Neuronal stem cell (in vitro differentiated cells): ENCODE measurements at places on chromosomes 7 and 10.

DNA sequence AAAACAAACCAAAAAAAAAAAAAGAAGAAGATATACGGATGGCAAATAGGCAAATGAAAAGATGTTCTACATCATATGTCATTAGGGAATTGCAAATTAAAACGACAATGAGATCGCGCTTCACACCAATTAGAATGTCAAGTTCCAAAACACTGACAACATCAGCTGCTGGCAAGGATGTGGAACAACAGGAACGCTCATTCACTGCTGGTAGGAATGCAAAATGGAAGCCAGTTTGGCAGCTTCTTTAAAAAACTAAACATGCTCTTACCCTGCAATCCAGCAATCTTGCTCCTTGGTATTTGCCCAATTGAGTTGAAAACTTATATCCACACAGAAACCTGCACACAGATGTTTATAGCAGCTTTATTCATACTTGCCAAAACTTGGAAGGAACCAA lies 34.8 kb downstream of the CALML5 start:
- no peak for DNase-seq

DNA sequence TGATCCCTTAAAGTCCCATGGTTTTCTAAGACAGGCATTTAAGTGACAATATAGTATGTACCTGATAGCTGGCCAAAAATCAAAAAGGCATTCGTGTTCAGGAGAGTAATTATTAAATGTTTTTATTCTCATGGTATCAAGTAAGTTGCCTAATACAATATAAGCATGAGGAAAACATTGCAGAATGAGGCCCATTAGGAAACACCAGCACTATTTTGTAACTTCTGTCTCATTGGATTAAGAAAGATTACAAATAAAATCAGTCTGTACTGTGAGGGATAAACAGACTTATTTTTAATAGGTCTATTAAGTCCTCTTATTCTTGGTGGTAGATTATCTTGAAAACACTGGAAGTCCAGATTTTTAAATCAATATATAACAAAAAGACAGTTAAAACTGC lies 110.1 kb downstream of the SNX13 start:
- no peak for DNase-seq

DNA sequence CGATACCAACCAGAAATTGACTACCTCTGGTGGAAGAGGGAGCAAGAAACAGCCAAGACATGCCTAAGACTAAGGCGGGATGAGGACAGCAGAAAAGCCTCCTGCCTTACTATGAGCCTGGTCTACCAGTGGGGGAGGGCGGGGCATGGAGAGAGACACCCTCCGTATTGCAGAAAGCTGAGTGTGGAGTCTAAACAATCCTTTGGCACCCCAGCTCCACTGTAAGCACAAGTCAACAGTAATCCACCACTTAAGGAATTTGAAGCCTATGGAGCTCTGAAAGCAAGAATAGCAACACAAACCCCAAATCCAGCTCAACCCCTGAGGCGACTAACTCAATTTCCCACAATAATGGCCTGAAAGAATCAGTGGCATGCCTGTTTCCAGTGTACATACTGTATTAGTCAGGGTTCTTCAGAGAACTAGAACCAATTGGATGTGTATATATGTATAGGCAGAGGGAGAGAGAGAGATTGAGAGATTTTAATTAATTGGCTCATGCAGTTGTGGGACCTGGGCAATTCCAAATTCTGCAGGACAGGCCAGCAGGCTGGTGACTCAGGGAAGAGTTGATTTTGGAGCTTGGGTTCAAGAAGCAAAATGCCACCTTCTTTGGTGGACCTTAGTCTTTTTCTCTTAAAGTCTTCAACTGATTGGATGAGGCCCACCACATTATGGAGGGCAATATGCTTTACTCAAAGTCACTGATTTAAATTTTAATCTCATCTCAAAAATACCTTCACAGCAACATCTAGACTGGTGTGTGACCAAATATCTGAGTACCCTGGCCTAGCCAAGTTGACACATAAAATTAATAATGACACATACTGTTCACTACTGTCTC lies 13.5 kb downstream of the PPIF start:
- no peak for DNase-seq

DNA sequence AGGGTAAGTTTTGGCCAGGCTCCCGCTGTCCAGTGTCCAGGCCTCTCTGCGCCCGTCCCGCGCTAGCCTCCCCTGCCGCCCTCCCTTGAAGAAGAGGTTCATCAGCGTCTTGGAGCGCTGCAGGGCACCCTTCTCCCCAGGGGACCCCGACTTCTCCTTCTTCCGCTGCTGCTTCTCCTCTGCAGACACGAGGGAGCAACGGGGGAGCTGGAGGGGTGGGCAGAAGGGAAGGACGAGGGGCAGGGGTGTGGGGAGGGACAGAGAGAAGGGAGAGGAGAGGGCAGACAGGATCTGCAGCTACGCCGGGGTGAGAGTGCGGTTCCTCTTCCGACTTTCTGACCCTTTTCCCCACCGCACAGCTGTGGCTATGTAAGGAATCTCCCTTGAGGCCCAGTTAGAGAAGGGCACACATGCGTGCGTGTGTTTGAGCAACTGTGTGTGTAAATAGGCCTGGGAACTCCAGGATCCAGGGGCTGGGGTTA lies 12.8 kb downstream of the PDZD7 start:
- DNase-seq = no peak

DNA sequence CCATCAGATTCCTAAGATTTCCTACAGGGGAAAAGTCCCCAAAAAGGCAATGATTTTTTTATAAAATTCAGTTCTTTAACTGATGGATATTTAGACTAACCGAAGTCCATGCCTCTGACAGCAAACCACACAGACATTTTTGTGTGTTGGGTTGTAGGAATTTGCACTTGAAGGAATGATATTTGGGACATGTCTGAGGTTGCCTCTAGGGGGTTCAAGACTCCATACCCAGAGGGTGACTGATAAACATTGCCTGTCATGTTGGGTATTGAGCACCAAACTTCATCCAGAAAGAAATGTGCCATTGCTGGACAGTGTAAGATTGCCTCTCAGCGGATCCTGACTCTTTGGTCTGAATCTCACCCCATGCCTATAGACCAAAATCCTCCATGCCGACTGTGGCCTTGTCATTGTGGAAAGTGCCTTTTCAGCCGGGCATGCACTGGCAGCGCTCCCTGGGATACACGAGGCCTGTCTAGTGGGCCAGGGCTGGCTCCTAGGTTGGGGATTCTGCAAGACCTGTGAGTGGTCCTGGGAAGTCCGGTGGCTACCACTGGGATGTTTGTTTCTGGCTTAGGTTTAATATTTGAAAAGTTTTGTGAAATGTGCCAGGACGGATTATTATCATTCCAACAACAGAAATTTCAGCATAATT lies 252.9 kb downstream of the WDR37 start:
- no peak for DNase-seq

GRCh38 chr7:128405471-128406313 lies 4.1 kb downstream of the IMPDH1 start:
- DNase-seq = peak; percentile 57

DNA sequence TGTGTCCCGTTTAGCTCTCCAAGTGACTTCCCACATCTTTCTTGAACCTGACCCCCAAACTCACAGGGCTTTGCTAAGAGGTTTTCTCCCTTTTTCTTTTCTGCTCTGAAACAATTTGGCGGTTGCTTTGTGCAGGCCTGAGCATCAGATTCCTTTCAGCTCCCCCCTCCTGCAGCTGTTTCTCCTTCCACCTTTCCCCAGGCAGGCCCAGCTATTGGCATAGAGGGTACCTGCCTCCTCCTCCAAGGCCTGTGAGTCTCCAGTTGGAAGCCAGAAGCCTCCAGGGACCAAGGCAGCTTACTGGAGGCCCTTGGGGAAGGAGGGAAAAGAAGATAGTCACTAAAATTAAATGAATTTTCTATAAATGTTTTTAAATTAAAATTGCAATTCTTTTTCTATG lies 7.7 kb downstream of the VAX1 start:
- no peak for DNase-seq

- no peak for DNase-seq
Measured at GRCh38 chr7:149207324-149208035, 12.1 kb downstream of the ZNF282 start.

DNA sequence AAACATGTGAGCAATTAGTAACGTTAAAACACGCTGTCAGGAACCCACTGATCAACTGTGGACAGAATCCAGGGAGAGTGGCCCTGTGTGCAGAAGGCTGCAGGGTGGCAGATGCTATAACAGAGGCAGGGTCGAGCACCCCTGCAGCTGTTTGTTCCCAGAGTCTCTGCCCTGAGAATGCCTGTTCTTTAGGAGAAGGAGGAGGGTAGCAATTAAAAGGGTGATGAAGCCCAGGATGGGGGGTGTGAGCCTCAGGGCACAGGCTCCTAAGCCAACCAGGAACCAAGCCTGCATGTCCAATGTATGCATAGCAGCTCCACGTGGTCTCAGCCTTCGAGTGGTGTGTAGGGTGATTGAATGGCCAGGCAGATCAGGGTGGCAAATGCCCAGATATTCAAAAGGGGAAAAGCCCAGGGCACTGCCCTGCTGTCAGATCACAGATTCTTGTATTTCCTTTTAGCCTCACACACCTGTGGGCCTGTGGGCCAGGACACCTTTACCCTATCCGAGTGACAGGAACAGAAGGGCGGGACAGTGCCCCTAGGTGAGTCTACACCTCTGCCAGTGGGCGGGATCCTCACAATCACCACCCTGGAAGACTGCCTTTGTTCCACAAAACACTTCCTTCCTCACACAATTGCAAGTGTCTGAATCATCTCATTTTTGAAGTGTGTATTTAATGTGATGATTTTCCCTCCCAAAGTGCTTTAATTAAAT lies 7.3 kb downstream of the WDFY4 start:
- DNase-seq = no peak

DNA sequence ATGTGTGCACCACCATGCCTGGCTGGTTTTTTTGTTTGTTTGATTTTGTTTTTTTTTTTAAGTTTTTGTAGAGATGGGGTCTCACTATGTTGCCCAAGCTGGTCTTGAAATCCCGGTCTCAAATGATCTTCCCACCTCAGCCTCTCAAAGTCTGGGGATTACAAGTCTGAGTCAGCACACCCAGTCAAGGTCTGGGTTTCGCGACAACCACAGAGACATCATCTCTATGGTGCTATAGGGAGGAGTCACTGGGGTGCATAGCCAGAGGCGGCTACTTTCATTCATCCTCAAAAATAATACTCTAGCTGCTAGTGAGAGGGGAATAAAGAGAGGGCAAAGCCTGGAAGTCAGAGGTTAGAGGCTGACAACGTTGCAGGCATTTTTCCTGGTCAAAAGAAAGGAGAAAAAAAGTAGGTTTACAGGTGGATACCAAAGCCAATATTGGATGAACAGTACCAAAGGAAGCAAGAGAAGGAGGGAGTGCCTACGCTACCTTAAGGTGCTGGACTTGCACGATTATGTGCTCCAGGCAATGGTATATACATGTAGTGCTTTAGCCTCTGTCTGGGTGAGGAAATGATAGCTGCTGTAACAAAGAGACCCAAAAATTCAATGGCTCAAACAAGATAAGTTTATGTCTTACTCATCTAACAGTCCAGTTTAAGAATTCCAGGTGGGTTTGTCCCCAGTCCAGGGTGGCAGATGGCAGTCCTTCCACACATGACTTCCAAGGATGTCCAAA lies 178.3 kb downstream of the SKIDA1 start:
- DNase-seq = no peak

- no peak for DNase-seq
Measured at GRCh38 chr10:103254538-103255325, 9.0 kb downstream of the RPEL1 start.

GRCh38 chr7:104843198-104843597 lies 170.8 kb upstream of the KMT2E start:
- no peak for DNase-seq

DNA sequence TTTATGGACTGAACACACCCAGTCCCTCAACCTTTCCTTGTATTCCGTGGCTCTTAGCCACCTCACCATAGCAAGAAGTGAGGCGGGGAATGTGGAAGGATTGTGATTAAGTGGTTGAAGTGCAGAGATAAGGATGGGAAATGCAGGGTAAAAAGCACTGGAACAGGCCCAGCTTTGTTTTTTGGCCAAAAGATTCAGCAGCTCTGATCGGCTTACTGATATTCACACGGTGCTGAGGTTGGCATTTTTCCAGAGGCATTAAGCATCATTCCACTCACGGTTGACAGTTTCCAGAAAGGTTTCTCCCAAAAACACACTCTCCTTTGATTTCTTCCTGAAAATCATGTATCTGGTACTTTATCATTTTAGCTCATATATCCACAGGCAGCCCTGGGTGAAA lies 544.2 kb downstream of the CNTNAP2 start:
- no peak for DNase-seq

DNA sequence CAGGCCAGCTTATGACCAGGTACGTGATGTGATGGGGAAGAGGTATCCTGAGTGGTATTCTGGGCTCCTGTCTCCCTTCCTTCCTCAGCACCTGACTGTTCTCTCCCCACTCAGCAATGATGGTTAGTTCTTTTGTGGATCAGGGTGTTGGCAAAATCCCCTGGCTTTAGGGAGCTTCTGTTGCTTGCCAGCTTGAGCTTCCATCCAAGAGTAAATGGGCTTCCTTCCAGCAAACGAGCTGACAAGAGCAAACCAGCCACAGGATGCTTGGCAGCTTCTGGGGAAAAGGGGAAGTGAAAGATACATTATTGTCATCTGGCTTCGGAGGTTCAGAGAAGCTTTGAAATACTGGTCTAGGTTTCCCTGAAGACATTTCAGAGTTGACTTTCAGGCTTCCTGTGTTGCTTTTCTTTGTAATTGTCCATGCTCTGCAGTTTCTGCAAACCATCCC lies 5.2 kb downstream of the DUSP5 start:
- DNase-seq = no peak

DNA sequence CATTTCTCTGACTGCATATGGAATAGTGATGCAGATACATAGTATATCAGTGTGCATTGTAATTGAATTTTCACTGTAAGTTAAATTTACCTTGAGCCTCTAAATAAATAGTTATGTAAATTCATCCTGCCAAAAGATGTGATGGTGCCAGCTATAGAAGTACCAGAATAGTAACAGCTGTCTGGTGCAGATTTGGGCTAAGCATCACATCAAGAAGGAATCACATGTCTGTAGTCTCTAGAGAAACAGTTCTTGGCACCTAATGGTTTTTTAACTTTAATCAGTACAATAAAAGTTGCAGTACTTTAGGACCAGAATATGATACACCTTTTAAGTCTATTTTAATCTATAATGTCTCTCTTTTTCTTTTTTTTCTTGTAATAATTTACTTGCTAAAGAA lies 17.4 kb downstream of the PLEKHA1 start:
- no peak for DNase-seq

- no peak for DNase-seq
Measured at GRCh38 chr10:89887830-89888229, 186.4 kb downstream of the KIF20B start.

DNA sequence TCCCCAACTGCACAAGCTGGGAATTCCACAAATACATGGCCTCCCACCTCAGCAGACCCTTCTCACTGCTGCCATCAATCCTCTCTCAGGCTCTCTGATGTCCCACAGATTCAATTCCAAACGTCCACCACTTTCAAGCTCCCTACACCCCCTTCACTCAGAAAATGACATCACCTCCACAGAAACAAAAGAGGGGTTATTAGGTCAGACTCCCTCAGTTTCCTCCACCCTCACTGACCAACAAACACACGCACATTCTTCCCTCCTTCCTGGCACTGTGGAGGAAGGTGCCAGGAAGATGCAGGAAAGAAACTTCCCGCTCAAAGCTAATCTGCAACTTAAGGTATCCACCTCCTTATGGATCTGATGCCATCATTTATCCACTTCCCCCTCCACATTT lies 18.3 kb downstream of the ZNF438 start:
- DNase-seq = no peak
